GM10248 (cell line): ENCODE measurements at places on chromosomes 2 and 18.

- DNase-seq: no peak
These were observed 6.7 kb upstream of the LCT start for GRCh38 chr2:135843671-135844070.

DNA sequence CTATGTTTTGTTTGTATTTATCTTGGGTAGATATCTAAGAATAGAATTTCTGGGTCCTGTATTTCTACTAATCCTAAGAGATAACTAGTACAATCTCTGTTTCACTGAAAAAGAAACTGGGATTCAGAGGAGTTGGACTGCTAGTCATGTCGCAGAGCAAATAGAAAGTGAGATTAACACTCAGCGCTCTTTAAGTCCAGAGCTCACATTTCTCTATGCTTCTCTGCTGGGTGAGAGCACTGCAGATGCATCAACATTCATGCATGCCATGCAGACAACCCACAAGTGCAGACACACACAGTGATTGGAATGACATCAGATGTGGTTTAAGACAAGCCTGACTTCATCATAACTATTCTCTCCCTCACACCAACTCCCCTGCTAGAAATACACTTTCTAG is 563.8 kb downstream of the TDRD15 start:
- no peak for DNase-seq

- DNase-seq: no peak
These were observed 1.8 kb downstream of the GLS start for GRCh38 chr2:190882411-190882766.

- DNase-seq: no peak
These were observed 209.7 kb upstream of the EPAS1 start for GRCh38 chr2:46087492-46087891.

DNA sequence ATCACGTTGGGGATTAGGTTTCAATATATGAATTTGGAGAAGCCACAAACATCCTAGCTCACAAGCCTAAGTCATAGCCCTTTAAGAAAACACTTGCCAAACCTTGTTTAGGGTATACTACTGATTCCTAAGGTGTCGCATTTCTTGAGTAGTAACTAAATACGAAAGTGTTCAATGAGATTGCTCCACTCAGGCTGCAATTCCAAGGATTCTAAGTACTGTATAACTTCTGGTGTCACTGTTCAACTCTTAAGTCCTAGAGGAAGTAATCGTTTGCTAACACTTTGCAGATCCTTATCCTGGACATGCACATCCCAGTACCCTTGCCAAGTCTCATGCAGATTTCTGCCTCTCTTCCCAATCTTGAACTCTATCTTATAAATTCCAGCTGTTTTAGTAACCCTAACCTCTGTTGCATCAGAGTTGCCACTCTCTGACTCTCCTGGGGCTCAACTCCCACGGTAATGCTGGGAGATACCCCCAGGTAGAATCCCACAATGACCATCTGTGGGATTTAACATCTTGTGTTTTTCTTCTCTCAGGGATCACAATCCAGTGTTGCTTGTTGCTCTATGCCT is 122.4 kb downstream of the HIBCH start:
- DNase-seq: no peak

GRCh38 chr2:72923833-72924352 is 6.6 kb downstream of the EMX1 start:
- DNase-seq: no peak

DNA sequence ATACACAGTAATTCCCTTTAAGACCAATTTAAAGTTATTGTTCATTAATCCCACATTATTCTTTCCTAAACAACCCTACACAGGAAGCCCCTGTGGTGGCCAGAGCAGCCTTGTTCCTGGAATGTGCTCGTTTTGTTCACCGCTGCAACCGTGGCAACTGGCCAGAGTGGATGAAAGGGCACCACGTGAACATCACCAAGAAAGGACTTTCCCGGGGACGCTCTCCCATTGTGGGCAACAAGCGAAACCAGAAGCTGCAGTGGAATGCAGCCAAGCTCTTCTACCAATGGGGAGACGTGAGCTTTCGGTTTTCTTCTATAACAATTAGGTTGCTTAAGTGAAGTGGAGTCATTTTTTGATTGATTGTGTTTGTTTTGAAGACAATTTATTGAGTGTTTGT is 101.0 kb downstream of the UNC80 start:
- no peak for DNase-seq

- peak; percentile 83 for DNase-seq
These were observed 10.8 kb downstream of the SIX3 start for GRCh38 chr2:44952143-44952805.

- no peak for DNase-seq
These were observed 4.2 kb downstream of the ALPI start for GRCh38 chr2:232460171-232460570.

- no peak for DNase-seq
These were observed 23.5 kb downstream of the STEAP3 start for GRCh38 chr2:119246884-119247843.

DNA sequence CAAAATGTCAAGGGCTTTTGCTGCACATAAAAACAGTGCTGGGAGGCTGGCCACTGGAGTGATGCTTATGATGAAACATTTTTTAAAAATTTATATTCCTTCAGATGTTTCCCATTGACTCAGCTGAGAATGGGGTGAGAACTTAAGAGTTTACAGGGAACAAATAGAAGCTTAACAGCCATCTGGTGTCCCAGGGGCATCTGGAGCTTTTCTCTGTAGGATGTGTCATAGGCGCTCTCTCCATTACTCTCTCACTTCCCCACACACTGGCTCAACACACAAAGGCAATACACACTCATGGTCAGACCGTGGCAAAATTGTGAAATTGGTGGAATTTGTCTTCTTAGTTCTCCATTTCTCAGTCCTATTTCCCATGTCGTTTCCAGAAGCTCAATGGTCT is 783.1 kb upstream of the LRRTM1 start:
- DNase-seq: no peak
